ENCODE measurements at places on chromosomes 3 and 15.

DNA sequence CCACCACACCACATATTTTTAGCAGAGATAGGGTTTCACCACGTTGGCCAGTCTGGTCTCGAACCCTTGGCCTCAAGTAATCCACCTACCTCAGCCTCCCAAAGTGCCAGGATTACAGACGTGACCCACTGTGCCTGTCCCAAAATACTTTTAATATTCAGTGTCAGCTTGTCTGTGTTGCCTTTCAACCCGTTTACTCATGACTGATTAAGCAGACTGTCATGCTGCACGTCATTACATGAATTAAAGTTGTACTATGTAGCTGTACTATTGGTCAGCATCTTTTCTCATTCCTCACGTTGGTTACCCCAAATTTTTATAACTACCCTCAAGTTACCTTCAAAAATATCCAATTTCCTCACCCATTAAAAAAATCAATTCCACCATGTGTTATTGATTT is 48.7 kb upstream of the GADL1 start:
- no peak for DNase-seq

DNA sequence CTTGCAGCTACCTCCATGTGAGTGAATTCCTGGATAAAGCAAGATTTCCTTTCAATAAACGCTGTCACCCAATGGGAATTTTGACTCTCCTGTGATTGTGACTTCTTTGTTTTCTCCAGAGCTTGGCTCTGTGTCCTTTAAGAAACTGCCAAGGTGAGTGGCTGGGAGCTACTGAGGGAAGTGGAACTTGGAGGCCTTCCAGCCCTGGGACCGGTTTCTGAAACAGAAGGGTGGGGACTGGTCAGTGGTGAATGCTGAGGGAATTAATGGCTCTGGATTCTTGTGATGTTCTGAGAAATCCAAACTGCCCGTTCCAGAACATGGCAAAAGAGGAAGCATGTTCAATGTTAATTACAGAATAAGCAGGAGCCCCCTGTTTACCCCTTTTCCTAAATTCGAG is 41.1 kb upstream of the MYZAP start:
- DNase-seq: no peak

- DNase-seq: no peak
Measured at GRCh38 chr3:49415931-49416601, 3.8 kb downstream of the TCTA start.

DNA sequence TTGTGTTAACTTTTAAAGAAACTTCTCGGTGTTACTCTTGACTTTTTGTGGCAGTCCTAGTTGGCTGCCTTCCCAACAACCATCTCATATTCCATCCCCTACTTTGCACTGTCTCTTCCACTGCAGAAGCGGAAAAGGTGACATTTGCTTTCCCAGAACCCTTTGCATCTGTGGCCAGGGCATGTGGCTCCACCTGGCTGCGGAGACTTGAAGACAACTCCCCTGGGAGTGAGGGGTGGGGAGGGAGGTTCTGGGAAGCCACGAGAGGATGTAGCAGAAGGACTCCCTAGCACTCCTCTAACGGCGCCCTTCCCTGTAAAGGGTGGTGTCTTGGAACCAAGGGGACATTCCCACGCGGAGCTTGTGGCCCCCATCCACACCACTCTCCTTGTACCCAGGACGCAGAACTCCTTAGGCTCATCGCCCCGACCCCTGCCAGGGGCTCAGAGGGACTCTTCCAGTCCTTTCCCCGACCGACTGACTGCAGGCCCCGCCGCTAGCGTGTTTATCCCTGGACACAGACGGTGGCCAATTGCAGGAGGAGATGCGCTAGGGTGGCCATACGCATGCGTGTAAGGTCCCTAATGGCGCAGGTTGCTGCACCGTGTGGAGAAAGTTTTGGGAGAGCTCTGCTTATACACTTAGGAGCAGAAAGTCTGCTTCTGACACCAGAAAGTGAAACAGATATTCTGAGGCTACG is 33.2 kb upstream of the SECISBP2L start:
- DNase-seq: no peak

DNA sequence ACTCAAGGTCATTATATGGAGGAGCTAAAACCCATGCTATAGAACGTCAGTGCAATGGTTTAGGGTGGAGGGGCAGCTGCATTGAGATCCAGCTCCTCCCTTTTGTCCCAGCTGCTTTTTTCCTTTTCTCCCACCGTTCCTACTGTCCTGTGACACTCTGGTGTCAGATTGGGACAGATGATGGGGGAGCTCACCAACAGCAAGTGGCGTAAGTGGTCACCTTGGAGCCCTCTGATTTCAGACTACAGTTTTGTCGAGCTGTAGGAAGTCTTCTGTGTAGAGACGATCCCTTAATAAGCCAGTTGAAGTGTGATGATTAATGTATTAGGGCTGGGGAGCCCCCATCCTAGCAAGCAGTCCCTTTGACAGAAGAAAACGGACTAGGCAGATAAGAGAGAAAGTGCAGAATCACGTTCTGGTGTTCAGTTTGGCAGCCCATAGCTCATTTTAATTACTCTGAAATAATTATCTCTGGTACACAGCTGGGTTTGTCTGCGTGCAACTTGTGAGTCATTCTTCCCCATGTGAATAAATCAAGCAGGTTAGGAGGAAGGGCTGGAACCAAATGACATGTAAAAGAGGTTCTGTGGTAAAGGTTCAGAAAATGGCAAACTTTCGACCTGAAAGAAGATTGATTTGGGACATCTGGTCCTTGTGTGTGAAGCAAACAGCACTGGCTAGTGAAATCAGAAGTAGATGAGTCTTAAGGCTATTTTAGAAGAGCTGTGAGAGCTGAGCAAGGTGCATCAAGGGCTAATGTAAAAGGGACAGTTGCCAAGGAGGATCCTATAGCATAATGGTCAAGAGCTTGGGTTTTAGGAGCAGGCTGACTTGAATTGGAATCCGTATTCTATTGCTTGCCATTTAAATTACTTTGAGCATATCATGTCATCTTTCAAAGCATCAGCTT is 241.4 kb downstream of the EDEM1 start:
- peak; percentile 3 for DNase-seq

- DNase-seq: no peak
Measured at GRCh38 chr3:58079773-58080172, 71.6 kb downstream of the FLNB start.

DNA sequence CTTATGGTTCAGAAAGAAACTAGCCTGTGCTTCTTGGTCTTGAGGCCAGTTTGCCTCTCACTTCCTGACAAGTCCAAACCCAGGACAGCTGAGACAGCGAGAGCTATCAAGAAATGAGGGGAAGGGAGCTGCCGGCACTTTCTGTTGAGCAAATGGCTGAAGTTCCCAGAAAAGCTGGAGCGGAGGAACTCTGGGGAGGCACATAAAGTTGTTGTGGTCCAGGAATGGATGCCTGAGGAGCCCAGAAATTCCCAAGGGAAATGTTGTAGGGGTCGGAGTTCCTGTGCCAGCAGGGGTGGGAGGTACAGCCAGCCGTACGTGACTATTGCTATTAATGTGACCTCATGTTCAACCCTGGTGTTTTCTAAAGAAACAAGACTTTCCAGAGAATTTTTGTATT is 98.8 kb upstream of the TNFAIP8L3 start:
- no peak for DNase-seq

- no peak for DNase-seq
Measured at GRCh38 chr3:8497582-8497981, 4.0 kb upstream of the LMCD1 start.

DNA sequence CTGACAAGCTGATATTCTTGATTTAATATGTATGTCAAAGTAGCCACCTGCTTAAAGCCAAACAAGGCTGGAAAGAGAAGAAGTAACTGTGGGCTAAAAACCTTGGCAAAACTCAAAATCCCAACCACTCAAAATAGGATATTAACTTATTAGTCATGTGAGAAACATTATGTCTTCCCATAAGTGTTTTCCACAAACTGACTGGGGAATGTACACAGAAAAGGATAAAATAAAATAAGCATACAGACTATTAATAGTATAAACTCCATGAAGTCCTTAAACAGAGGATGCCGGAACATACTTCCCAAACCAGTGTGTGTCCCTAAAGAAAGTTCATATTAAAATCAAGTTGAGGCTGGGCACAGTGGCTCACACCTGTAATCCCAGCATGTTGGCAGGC is 263.7 kb upstream of the THBS1 start:
- no peak for DNase-seq

DNA sequence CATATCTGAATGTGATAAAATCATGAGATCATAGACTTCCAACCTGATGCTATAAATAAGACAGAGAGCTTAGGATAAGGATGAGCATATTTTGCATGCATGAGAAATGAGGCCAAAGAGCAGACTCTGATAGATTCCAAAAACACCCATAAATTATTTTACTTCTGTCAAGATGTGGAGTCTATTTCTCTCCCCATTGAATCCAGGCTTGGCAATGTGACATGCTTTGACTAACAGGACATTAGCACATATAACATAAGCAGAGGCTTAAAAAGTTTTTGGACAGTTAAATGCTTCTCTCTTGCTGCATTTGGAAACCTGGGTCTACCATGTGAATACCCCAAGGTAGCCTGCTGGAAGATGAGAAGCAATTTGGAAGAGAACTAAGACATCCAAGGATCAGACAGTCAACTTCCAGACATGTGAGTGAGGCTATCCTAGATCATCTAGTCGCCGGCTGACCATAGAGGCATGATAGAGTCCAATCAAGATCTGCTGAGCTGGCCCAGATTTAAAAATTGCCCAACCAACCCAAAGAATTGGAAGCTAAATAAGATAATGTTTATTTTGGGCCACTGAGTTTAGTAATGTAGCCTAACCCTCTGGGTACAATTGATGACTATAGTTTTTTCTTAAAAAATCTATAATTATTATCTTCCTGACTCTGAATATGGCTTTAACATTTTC is 30.3 kb downstream of the MYLK start:
- DNase-seq: no peak

- no peak for DNase-seq
Measured at GRCh38 chr15:74768099-74768770, 13.6 kb upstream of the CSK start.

DNA sequence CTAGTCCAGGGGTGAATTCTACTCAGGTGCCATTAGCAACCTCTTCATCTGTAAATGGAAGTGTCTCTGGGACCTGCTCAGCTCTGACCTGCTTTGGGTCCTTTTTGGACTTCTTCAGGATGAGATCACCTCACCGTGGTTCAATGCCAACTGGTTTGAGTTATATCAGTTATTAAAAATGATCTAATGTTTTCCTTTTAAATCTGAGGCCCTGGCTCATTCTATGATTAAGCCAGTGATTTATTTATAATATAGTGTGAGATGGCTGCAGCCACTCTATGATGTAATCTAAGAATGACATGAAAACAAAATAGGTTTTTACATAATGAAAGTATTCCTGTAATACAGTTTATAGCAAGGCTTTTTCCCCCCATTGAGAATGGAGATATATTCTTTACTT is 79.4 kb downstream of the LPP start:
- no peak for DNase-seq

GRCh38 chr3:123085293-123085931 is 18.6 kb downstream of the PDIA5 start:
- no peak for DNase-seq

DNA sequence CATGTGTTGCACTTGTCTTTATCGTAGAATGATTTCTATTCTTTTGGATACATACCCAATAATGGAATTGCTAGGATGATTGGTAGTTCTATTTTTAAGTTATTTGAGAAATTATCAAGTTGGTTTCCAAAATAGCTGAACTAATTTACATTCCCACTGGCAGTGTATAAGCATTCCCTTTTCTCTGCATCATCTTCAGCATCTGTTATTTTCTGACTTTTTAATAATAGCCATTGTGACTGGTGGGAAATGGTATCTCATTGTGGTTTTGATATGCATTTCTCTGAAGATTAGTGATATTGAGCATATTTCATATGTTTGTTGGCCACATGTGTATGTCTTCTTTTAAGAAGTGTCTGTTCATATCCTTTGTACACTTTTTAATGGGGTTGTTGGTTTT is 81.7 kb upstream of the NUDT16 start:
- DNase-seq: no peak

DNA sequence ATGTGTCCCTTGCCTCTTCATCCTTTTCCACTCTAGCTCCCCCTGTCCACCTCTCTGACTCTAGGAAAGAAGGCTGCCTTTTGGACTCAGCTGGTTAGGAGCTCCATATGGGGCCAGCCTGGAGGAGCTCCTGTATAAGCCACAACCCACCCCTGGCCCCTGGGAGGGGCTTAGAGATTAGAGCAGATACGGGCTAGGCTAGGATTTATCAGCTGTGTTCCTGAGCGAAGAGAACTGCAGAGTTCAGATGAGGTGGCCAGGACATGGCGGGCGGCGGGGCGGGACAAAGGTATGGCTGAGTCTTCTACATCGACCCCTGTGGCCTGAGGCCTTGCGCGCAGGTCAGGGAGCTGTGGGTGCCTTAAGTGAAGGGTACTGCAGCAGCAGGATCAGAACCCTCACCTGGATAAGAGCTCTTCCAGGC is 7.9 kb downstream of the NBEAL2 start:
- no peak for DNase-seq

DNA sequence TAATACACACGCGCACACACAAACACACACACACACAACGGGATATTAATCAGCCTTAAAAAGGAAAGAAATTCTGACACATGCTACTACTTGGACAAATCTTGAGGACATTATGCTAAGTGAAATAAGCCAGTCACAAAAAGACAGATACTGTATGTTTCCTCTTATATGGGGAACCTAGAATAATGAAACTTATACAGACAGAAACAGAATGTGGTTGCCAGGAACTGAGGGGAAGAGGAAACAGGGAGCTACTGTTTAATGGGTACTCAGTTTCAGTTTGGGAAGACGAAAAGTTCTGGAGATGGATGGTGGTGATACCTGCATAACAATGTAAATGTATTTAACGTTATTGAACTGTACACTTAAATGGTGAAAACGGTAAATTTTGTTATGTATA is 20.2 kb downstream of the ICE2 start:
- no peak for DNase-seq

DNA sequence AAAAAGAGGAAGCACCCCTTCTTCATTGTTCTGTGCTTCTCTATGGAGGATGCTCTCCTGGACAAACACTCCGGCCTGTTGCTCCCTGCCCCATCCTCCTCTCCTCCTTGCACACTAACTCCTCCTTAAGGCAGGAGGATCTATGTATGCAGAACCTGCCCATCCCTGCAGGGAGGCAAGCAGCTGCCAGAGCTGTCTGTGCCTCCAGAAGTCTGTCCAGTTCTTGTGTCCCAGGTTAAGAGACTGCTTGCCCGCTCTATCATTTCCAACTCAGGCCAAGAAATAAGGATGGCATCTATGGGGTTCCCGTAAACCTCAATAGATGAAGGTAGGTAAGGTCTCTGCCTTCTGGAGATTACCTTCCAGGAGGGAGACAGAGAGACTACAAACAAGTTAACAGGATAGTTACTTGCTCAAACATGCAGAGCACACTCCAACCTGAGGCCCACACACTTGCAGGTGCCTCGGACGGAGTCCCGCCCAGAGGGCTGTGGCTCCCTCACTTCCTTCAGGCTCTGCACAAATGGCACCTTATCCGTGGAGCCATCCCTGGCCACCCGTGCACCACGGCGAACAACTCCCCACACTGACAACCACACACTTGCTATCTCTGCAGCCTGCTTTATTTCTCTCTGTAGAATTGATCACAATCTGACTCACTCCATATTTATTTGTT is 6.9 kb downstream of the XXYLT1 start:
- DNase-seq: no peak

GRCh38 chr3:127173516-127174166 is 19.3 kb upstream of the PRR23E start:
- DNase-seq: no peak

Measured in NCI-H1436 (cell line).